ENCODE measurements at places on chromosomes 16 and 17.

GRCh38 chr17:82942166-82943130, 102.6 kb upstream of the ZNF750 start:
- DNase-seq = no peak

- no peak for DNase-seq
Measured at GRCh38 chr16:73214825-73215677, 167.1 kb upstream of the ZFHX3 start.

DNA sequence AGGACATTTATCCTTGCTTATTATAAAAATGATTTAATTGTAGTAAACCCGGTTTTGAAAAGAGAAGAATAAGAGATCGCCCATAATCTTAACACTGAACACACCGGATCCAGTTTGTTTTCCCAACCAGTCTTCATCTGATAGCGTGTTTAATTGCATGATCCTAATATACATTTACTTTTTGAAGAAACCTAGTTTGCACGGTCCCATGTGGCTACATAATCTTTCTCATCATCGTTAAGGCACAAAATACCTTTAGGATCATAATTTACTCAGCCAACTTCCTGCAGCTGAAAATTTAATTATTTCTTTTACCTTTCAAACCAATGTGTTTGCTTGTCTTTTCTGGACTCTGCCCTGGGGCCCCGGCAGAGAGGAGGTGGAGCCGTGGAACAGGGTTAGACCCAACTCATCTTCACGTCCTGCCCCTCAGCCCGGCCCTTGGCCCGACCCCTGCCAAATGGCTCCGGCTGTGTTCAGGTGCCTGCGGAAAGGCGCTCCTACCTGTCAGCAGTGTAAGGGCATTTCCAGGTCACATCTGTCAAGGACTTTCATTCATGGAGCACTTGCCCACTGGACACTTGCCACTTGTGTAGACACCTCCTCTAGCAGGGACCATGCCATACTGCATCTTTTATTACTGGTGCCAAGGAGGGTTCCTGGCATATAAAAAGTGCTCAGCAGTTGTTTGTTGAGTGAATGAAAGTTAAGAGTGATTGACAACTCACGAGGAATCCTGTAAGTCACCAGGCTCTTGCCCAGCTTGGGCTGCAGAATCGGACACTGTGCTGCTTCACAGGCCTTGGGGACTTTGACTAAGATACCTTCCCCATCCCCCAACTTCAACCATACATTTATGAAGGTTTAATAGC, 28.6 kb downstream of the SMARCE1 start:
- DNase-seq = no peak

GRCh38 chr17:30573603-30574175, 96.5 kb downstream of the GOSR1 start:
- DNase-seq = no peak

GRCh38 chr17:42579794-42580551, 2.4 kb upstream of the PSMC3IP start:
- DNase-seq = no peak

- peak; percentile 93 for DNase-seq
Measured at GRCh38 chr17:7314719-7315569, at the start of gene GPS2. TSS of gene GPS2 (minus strand) at chr17:7315360. CDS start at chr17:7315052, 308 bp downstream.

GRCh38 chr17:49629447-49629846, 48.5 kb downstream of the SPOP start:
- DNase-seq = no peak

GRCh38 chr16:20906341-20907255, 6.0 kb downstream of the LYRM1 start:
- no peak for DNase-seq

DNA sequence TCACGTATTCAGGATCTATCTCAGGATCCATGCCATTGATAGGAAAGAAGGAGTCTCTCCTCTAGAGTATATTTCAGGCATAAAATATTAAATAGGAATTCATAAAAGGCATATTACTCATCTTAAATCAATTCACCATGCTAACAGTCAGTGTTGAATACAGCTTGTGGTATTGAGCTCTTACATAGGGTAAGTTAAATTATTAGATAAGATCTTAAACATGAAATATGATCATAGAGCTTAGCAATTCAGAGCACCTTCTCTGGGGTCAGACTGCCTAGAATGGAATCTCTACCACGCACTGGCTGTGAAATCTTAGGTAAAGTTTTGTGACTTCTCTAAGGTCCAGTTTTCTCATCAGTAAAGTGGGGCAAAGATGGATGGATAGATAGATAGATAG, 20.7 kb downstream of the MARCHF10 start:
- DNase-seq = no peak

DNA sequence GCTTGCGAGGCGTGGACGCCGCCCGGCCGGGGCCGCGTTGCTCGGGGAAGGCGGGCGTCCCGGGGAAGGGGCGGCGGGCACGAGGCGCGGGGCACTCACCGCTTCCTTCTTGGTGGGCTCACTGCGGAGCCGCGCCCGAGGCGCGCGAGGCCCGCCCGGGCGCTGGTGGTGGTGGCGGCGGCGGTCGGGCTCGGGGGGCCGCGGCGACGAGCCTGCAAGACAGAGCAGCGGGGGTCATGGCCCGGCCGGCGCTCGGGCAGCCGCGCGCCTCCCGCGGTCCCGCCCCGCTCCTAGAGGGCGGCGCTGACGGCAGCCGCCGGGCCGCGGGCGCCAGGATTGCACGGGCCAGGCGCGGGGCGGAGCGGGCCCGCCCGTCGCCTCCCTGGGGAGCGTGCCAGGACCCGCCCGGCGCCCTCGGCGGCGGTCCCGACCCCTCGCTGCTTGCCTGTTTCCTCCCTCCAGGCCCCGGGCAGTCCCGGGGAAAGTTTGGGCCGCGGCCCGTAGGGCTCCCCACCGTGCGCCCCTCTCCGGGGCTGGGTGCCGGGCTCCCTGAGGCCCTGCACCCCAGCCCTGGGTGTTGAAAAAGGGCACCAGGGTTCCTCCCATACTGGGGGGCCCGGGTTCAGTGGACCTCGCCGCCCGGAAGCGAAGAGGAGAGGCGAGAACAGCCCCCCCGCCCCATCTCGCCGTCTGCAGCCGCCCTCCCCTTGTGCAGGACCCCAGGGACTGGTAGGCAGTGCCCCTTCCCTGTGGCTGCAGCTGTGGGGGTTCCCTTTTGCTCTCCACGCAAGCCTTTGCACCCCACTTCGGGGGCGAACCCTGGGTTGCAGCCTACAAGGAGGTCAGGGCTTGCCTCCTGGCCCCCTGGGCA, at the start of gene C16orf74:
TSS of gene C16orf74 (minus strand) at position 270 of the 871 bp plus-strand sequence. CDS start 15,879 bp downstream, outside the sequence.
- DNase-seq = no peak

DNA sequence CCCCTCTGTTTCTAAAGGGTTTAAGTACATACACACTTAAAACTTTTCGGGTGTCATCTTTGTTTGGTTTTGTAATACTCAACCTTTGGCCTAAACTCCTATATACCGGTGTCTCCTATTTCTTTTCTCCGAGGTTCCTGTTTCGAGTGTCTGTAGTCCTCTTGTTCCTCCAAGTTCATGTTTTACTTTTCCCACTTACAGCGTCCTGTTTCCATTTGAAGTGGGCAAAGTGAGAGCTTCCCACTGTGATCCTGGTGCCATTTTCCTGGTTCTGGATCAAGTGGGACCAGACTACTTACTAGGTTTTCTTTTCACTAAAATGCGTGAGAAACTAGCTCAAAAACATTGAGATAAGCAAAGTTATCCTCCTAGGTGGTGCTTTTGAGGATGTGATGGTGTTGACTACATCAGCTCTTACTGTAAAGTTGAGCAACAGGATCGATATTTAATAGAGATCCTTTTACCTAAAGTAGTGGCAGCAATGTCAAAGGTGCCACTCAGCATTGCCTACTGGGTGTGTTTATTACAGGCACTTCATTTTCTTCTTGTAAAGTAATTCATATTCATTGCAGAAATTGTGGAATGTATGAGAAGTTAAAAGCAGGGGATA, 1.3 kb downstream of the PSMD3 start:
- DNase-seq = no peak

DNA sequence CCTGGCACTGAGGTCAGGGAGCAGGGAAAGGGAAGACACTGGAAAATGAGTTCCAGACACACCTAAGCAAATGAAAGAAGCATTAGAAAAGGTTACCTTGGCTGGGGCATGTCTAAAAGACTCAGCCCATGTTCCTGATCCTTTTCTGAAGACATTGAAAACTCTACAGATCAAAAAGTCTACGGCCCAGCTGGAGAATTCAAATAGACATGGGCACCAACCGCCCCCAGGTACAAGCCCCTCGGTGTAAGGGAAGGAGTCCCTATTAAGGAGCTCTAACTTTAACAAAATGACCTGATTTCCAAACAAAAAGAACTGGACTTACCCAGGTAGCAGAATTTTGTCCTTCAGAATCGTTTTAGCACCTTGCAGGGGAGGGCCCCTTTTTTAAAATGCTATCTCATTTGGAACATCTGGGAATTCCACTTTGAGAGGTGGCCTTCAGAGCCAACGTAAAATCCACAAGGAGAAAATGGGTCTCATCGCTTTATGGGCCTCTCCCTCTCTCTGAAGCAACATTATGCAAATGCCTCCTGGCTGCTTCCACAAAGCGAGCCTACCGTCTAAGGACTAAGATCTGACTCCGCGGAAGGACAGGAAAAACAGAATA, 43.6 kb upstream of the RBFOX3 start:
- DNase-seq = no peak

DNA sequence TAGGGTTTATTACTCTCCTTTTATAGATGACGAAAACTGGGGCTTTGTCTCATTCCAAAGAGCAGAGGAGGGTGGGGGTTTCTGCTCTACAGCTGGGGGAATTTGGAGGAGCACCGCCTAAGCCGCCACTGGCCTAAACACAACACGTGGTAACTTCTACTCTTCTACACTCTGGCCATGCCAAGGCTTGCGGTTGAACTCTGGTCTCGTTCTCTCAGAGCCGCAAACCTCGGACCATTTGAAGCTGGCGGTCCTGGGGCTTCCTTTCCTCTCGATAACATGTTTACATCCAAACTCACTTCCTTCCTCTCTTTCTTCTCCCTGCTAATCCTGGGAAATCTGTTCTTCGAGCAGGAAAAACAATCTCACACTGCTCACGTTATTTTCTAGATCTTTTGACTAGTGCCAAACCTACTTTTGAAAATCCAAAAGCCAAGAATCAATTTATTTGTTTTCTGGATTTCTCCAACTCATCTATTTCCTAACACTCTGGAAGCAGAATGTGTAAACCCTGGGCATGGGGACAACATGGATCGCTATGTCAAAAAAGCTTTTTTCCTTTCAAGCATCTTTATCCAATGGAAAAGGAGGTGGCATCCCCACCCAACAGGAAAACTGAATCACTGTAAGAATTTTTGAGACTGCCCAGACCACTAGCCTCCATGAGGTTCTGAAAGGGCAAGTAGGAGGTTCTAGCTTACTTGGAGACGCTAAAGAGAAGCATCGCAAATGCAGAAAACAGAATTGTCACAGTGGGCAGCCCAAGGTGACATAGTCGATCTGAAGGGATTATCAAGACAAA, 13.6 kb upstream of the EEF2K start:
- peak; percentile 76 for DNase-seq

DNA sequence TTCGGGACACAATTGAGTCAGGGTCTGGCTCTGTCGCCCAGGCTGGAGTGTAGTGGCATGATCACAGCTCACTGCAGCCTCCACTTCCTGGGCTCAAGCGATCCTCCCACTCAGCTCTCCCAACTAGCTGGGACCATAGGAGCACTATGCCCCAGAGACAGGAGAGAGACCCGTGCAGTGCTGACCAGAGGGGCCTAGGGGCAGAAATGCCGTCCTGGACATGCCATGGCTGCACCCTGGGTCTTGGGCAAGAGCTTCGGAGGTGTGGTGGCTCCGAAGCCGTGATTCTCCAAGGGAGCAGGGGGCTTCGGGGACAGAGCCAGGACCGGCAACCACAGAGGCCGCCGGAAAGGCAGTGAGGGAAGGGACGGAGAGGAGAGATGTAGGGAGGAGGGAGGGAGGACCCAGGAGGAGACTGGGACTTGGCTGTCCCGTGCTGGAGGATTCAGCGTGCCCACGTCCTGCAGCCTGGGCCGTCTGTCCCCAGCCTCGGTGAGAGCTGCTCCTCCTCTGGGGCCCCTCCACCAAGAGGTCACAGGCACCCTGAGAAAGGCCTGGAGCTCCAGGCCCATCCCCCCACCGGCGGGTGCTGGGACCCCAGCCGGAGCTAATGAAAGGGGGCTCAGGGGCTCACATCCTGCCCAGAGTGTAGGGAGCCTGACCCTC, 21.9 kb downstream of the TPSD1 start:
- DNase-seq = no peak

DNA sequence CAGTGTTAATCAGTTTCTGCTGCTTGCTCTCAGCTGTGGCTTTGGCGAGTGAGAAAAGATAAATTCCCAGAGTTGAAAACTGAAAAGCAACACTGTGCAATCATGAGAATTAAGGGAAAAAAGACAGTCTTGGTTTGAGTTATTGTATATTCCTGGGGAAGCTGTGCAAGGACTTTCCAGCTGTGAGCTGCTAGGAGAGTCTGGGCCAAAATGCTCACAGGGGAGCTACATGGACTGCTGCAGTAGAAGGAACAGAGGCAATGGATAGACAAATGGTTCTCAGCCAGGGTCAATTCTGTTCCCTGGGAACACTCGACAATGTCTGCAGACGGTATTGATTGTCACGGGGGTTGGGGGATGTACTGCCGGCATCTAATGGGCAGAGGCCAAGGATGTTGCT, 102.0 kb upstream of the ADAMTS18 start:
- no peak for DNase-seq

GRCh38 chr16:56310690-56311089, 114.7 kb downstream of the AMFR start:
- DNase-seq = no peak

DNA sequence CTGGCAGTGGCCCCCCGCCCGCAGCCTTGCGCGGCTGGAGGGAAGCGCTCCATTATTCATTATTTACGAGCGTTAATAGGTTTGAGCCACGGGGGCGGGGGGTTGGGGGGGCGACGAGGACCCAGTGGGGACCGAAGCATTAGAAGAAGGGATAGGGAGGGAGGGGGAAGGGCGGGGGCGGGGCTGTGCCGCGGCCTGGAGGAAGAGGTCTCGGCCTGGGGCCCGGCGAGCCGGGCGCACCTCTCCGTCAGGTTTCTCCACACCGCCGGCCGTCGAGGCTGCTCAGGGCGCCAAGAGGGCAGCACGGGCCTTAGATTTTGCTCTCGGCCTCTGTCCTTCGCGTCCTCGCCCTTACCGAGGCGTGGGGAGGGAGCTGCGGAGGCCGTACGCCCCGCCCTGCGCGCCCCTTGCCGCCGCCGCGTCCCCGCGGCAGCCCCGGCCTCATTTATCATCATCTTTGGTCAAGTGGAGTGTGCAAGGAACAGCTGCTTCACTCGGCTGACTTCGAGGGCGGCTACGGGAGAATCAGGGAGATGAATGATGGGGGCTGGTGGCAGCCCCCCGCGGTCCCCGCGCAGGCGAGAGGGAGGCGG, 54.2 kb downstream of the SREBF1 start:
- DNase-seq = no peak

DNA sequence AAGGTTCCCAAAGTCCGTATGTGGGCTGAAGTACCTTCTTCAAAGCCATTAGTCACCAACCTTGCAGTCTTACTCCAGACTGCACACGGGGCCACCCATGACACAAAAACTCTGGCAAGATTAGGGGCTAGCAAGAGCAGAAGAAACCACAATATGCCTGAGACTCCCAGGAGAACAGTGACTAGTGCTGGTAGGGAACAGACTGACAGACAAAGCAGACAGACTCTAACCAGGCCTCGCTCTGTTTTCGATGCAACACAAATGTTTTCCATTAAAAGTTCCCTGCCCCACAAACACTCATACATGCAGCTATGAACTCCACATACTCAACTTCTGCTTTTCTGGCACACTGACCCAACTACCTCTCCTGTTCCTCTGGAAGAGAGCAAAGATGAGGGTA, 102.2 kb downstream of the HIC1 start:
- DNase-seq = no peak

All from effector CD4-positive, alpha-beta T cell (primary cell).